ENCODE measurements at places on chromosomes 13 and 19.

GRCh38 chr13:26660185-26660584, 100.4 kb downstream of the GPR12 start:
- no peak for DNase-seq

DNA sequence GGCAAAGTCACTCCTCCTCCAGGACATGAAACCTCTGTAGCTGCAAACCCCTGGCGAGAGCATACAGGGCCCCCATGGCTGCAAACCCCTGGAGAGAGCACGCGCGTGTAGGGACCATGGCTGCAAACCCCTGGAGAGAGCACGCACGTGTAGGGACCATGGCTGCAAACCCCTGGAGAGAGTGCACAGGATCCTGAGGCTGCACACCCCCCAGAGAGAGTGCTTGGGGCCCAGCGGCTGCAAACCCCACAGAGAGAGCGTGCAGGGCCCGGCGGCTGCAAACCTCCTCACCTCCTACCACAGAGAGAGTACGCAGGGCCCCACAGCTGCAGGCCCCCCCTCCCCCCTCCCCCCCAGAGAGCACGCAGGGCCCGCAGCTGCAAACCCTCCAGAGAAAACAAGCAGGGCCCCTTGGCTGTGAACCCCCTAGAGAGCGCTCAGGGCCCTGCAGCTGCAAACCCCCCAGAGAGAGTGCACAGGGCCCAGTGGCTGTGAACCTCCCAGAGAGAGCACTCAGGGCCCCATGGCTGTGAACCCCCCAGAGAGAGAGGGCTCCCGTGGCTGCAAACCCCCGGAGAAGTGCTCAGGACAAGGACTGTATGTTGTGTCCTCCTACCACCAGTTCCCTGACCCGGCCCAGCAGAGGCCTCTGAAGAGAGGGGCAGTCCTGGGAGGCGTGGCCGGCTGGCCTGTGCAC, 7.3 kb downstream of the ADPRHL1 start:
- no peak for DNase-seq

GRCh38 chr19:57363688-57364181, 384 bp downstream of the TRAPPC2B start:
- no peak for DNase-seq

DNA sequence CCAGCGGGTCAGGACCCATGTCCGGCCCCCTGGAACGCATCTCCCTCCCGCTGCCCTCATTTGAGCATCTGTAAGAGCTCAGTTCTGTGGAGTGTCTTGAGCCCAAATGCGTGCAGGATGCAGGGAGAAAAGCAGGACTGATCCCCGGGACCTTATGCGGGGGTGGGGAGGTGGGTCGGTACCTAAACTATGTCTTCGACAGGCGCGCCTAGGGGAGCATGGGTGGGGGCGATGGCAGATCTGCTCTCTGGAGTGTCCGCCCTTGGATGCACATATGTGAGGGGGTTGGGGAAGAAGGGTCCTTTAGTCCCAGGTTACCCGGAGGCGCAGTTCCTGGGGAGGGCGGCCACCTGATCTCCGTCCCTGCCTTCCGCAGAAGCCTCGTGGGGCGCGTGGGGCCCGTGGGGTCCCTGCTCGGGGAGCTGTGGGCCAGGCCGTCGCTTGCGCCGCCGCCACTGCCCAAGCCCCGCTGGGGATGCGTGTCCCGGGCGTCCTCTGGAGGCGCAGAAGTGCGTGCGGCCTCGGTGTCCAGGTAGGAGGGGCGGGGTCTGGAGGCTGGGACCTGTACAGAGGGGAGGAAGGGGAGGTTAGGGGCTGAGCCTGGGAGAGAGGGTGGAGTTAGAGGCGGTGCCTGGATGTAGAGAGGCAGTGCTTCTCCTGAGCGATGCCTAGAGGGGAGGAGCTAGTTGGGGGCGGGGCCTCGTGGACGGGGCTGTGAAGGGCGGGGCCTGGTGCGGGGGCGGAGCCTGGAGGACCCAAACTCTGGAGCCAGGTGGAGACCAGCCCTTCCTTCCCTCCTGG, 2.9 kb downstream of the CILP2 start:
- no peak for DNase-seq

DNA sequence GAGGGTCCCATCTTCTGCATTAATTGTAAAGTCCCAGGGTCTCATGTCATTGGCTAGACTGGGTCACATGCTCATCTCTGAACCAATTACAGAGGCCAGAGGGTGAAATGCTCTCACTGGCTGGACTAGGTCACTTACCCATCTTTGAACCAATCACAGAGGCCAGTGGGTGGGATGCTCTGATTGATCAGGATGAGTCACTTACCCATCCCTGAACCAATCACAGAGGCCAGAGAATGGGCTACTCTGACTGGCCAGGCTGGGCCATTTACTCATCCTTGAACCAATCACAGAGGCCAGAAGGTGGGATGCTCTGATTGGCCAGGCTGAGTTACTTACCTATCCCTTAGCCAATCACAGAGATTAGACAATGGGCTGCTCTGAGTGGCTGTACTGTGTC, 5.3 kb downstream of the MISP start:
- no peak for DNase-seq

GRCh38 chr19:16888629-16889365, at the start of gene F2RL3:
Gene F2RL3 (plus strand): TSS chr19:16888999. CDS start chr19:16889190, 191 bp downstream.
- DNase-seq: no peak

GRCh38 chr19:9968820-9969687, 32.7 kb upstream of the OLFM2 start:
- DNase-seq: no peak

- no peak for DNase-seq
Observed at GRCh38 chr19:1097810-1098176, 2.6 kb upstream of the POLR2E start.

- no peak for DNase-seq
Observed at GRCh38 chr13:50334944-50335343, 319.7 kb downstream of the KCNRG start.

GRCh38 chr13:97434397-97435201, 630 bp downstream of the RAP2A start:
- no peak for DNase-seq

DNA sequence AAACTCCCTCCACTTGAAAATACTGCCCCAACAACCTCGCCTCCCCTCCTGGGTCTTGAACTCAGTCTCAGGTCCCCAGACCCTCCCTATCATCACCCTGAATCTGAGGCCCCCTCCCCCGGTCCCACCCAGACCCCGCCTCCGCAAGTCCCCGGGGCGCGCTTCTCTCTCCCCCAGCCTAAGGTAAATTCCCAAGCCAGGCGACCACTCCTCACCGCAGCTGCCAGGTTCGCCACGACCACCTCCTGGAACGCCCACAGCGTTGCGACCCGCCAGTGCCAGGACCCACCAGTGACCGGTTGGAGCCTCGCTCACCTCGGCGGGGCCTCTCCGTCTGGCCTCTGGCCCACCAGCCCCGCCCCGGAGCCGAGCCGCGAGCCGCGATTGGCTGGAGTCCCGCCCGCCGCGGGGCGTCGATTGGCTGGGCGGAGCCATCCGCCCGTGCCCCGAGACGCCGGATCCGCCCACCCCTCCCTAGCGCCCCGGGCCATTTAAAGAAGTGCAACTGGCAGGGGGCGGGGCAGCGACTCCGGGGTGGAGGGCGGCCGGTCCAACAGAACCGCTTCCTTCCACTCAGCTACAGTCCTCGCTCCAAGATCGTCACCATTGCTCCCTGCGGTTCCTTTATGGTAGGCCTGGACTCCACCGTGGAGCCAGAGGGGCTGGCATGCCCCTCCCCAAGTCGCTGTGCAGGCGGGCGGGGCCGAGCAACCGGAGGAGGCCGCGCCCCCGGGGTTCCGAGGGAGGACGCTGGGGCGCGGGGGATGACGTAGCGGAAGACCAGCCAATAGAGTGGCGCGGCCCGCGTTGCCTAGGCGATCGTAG, at the start of gene SERTAD3:
TSS of gene SERTAD3 (minus strand) at position 336 of the 825 bp plus-strand sequence. CDS start 2,255 bp downstream, outside the sequence.
- no peak for DNase-seq

GRCh38 chr13:68173111-68173510, 943.0 kb upstream of the PCDH9 start:
- DNase-seq: no peak

- DNase-seq: no peak
Observed at GRCh38 chr13:66212511-66212910, 1017.6 kb downstream of the PCDH9 start.

DNA sequence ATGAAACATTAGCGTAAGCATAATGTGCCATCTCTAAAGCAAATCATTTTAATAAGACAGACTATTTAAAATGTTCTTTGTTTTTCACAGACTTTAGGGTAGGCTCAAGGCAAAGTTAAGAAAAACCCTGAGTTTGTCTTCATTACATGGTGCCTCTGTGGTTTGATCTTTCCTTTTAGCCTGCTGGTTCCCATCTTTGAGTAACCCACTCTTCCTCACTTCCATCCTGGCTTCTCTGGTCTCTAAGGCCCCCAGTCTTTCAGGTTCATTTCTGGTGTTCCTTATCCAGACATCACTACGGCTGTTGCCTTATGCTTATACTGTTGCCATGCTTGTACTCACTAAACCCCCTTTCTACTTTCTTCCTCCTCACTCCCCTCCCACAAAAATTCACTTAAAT, 38.4 kb downstream of the DACH1 start:
- no peak for DNase-seq

DNA sequence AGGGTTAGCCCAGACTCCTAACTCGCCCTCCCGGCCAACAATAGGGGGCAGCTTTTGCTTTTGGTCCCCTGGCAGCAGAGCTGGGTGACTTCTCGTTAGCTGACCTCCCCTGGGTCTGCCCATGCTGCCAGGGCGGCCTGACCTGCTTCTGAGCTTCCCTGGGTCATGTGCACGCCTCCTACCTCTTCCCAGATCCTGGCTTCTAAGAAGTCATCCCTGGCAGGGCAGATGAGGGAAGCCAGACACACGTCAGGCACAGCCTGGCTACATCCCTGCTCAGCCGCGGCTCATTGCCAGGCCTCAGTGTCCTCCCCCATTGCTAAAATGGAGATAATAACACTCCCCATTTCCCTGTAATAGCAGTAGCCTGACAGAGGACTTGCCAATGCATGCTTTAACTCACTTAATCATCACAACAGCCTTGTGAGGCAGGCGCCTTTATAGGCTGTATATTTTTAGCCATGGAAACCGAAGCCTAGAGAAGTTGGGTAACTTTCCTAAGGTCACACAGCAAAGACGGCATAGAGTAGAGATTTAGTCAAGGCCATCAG, 2.1 kb downstream of the KCNK6 start:
- DNase-seq: no peak

- no peak for DNase-seq
Observed at GRCh38 chr13:48315969-48316650, 12.6 kb downstream of the RB1 start.

DNA sequence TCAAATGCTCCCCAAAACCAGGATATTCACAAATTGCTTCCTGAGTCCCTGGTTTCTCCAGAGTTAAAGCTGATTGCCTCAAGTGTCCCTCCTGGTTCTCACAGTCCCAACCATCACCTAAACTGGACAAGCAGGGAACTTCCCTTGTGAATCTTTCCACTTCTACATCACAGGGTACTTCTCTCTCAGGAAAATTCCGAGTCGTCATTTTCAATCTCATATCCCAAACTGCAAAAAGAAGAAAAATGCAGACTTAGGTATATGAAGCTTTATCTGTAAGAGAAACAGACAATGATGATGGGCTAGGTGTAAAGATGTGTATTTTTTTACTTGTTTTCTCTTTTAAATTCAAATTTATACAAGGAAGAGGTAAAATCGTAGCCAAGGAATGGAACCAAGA, 21.3 kb downstream of the ZNF329 start:
- DNase-seq: no peak

DNA sequence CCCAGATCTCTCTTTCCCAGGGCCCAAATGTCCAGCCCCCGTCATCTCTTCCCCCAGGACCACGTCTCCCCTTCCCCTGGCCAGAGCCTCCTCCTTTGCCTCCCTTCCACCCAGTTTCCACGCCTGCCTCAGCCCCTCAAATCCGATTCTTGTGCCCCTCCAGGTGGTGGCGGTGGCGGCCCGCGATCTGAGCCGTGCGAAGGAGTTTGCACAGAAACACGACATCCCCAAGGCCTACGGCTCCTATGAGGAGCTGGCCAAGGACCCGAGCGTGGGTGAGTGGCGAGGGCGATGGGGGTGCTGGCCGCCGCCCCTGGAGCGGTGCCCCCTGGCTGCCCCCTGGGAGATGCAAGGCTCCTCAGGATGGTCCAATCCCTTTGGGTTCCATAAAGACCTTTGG, 1.3 kb downstream of the DHDH start:
- DNase-seq: no peak

DNA sequence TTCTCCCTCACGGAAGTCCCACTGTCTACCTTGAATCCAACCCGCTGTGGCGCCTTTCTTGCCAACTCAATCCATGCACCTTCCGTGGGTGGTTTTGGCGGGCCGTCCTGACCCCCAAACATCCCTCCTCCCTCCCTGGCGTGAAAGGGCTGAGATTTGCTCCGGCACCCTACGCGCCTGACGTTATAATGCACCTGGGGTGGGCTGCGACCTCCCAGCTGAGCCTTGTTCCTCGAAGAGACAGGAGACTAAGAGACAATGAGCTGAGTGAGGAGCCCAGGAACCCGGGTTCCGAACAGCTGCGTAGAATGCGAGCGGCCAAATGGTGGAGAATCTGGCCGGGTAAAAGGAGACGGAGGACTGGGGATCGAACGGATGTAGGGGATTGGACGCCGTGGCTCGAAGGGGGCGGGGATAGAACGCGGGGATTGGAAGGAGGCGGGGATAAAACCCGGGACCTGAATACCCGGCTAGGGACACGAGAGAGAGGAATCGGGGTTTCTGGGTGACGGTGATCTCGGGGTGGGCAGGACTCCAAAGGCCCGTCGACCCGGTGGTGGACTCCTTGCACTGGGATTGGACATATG, at the start of gene CPT1C:
TSS of gene CPT1C (plus strand) at position 461 of the 587 bp plus-strand sequence. CDS start 1,137 bp downstream, outside the sequence.
- no peak for DNase-seq

- DNase-seq: no peak
Observed at GRCh38 chr13:110416131-110417025, 109.3 kb downstream of the COL4A2 start.

DNA sequence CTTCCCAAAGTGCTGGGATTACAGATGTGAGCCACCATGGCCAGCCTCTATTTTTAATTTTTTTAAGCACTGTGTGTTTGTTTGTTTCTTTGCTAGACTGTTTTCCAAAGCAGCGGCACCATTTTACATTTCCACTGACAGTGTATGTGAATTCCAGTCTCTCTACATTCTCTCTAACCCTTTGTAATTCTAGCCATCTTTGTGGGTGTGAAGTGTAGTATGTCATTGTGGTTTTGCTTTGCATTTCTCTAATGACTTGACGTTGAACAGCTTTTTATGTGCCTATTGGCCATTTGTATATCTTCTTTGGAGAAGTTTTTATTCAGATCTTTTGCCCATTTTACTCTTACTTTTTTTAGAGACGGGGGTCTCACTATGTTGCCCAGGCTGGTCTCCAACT, 11.6 kb downstream of the PNPLA6 start:
- DNase-seq: no peak
